ENCODE measurements at places on chromosomes 12 and 14.

DNA sequence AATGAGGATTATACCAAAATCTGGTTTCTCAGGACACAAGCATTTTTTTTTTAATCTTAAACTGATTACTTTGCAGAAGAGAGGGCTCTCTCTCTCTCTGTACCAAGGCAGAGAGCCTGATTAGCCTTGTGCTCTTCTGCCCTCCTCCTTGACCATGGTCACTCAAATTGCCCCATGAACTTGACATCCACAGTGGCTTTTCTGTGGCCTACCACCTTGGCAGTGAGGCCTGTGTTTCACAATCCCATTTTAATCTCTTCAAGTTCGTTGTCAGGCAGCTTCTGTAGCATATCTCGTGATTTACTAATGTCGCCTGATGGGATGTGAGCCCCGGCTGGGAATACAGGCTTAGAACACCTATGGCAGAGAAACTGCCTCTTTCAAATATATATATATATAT is 30.7 kb upstream of the PWP1 start:
- DNase-seq, result no peak

- peak; percentile 67 for DNase-seq
These were observed 1093.7 kb downstream of the SLC6A15 start for GRCh38 chr12:83818881-83819280.

- no peak for DNase-seq
These were observed 680.7 kb downstream of the GALC start for GRCh38 chr14:87312169-87312893.

DNA sequence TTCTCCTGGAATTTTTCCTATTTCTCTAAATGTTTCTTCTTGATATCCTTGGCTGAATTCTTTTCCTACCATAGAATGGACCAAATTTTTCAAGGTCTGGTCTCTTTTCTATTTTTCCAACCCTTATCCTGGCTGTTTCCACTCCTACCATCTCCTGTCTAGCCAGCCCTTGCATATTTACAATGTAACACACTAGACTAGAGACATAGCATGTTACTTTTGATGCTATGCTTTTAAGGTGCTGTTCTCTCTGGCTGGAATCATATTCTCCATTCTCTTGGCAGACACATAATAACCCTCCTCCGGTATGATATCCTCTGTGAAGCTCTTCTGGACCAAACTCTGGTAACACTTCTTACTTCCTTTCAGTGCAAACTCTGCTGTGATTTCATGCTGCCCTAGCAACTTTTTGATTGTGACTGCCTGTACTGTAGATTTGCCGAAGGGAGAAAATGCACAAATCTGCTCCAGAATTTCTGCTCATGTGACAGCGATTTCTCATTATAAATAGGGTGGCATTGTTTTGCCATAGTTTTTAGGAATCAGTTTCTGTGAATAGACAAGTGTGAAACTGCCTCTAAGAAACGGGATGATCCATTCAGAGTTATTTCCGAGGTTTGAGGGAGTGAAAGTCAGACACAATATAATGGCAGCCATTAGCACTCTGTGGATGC is 284.4 kb downstream of the MDGA2 start:
- DNase-seq, result no peak

DNA sequence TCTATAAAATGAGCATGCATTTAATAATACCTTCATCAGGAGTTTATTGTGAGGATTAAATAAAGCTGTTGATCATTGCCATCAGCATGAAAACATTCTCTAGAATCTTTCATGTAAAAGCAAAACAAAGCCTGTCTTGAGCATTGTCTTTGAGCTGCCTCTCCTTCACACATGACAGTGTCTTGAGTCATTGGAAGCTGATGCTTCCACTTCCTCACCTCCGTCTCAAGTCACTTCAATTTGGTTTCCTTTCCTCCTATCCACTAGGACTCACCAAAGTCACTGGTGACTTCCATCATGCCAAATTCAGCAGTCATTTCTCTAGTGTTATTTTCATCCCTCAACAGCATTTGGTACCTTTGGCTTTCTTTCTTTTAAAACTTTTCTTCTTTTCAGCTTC is 31.6 kb upstream of the MYBPC1 start:
- no peak for DNase-seq

GRCh38 chr12:68792952-68793351 is 15.0 kb upstream of the MDM2 start:
- DNase-seq, result no peak

- peak; percentile 97 for DNase-seq
These were observed at the start of gene TSFM for GRCh38 chr12:57782608-57783465. Gene TSFM (plus strand): TSS chr12:57782787. CDS start chr12:57782802, 15 bp downstream.

GRCh38 chr12:110344657-110345056 is 58.9 kb downstream of the ANAPC7 start:
- DNase-seq, result no peak

- DNase-seq, result no peak
These were observed 11.0 kb downstream of the DCTN2 start for GRCh38 chr12:57535764-57536596.

DNA sequence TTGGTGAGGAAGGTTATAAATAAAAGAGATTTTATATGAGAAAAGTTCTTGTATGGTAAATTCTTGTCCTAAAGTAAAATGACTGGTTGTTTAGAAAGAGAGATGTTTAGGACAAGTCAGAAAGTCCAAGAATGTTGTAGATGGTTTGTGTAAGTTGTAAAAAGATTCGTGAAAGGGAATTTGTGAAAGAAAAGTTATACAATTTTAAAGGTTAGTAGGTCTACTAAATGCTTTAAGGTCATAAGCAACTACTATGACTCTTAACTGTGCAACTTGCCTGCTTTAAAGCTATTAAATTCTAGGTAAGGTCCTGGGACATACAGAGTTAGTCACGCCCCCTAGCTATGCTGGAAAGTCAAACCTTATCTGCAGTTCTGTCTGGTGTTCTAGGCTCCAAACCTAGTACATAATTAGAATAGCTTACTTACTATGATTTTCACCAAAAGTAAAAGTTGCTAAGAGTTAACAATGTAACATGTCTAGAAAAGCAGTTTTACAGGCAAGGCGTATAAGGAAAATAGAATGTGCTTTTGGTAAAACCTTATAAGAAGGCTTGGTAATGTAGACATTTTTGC is 11.2 kb upstream of the DHRS2 start:
- no peak for DNase-seq

GRCh38 chr14:51073731-51074130 is 21.2 kb downstream of the TRIM9 start:
- DNase-seq, result no peak

DNA sequence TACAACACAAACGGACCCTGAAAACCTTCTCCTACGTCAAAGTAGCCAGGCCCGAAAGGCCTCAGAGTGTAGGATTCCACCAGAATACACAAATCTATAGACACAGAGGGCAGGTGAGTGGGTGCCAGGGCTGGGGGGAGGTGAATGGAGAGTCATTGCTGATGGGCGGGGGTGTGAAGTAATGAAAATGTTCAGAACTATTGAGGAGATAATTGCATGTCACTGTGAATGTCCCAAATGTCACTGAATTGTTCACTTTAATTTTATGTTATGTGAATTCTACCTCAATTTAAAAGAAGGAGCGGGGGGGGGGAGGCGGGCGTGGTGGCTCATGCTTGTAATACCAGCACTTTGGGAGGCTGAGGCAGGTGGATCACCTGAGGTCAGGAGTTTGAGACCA is 36.0 kb downstream of the P2RX4 start:
- DNase-seq, result no peak

DNA sequence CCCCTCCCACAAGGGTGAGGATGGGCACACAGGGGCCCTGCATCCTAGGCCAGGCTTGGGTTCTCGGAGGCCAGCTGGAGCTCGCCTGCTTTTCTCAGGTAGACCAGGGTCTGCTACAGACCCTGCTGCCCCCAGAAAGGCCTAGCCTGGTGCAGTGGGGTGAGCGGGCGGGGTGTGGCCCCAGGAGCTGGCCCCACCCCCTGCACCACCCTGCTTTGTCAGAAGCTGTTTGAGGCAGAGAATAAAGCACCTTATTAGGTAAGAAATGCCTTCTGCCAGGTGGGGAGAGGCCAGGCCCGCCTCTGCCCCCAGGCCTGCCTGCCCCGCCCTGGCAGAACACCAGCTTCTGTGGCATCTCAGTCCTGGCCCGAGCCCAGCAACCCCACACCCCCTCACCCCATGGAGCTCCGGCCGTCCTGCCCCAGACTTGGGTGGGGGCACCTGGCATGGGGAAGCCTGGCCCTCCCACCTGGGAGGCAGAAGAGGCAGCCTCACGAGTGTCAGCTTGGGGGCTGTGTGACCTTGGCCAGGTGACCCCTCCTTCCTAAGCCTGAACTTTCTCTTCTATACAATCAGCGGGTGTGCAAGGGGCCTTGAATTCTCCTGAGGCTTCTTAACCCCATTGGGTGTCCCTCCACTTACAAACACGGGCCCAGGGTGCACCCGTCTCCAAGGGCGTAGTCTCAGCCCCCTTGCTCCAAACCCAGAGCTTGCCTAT is 43.2 kb downstream of the KRT80 start:
- no peak for DNase-seq

DNA sequence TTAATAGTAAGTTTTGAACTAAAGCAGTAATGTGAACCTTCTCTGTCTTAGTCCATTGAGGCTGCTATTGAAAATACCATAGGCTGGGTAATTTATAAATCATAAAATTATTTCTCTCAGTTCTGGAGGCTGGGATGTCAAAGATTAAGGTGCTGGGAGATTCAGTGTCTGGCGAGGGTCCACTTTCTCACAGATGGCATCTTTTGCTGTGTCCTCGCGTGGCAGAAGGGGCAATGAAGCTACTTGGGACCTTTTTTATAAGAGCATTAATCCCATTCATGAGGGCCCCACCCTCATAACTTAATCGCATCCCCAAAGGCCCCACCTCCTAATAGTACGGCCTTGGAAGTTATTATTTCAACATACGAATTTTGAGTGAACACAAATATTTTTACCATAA is 28.4 kb downstream of the LIN7A start:
- DNase-seq, result no peak

- no peak for DNase-seq
These were observed 6.9 kb upstream of the GPRC5D start for GRCh38 chr12:12958886-12959285.

- DNase-seq, result peak; percentile 48
These were observed 977 bp upstream of the TMEM120B start for GRCh38 chr12:121711361-121712189.

GRCh38 chr14:61520576-61520975 is 174.7 kb upstream of the HIF1A start:
- no peak for DNase-seq

- DNase-seq, result no peak
These were observed 27.1 kb downstream of the SLC11A2 start for GRCh38 chr12:50999093-50999492.

Data from foreskin fibroblast (primary cell).